ENCODE measurements at places on chromosomes 7 and 10.

DNA sequence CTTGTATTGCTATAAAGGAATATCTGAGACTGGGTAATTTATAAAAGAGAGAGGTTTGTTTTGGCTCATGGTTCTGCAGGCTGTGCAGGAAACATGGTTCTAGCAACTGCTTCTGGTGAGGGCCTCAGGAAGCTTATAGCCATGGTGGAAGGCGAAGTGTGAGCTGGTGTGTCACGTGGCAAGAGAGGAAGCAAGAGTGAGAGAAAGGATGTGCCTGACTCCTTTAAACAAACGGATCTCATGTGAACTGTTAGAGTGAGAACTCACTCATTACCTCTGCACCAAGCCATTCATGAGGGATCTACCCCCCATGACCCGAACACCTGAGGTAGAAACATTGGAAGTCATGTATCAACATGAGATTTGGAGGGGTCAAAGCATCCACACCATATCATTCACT, 7.7 kb upstream of the ITPRIP start:
- no peak for DNase-seq

DNA sequence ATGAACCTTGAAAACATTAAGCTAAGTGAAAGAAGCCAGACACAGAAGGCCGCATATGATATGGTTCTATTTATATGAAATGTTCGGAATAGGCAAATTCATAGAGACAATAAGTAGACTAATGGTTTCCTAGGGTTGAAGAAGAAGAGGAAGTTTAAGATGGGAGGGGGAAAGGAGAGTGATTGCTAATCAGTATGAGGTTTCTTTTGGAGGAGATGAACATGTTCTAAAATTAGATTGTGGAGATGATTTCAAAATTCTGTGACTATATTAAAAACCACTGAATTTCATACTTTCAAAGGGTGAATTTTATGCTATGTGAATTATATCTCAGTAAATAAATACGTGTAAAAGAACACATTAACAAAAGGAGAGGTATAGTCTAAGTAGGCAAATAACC, 176.4 kb upstream of the HPS1 start:
- DNase-seq, result no peak

DNA sequence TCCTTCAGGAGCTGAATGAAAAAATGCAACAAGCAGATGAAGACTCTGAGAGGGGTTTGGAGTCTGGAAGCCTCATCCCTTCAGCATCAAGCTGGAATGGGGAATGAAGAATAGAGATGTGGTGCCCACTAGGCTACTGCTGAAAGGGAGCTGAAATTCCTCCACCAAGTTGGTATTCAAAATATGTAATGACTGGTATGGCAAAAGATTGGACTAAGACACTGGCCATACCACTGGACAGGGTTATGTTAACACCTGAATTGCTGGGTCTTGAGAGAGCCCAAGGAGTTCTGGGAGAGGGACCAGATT, 5.4 kb downstream of the IFIT2 start:
- no peak for DNase-seq

DNA sequence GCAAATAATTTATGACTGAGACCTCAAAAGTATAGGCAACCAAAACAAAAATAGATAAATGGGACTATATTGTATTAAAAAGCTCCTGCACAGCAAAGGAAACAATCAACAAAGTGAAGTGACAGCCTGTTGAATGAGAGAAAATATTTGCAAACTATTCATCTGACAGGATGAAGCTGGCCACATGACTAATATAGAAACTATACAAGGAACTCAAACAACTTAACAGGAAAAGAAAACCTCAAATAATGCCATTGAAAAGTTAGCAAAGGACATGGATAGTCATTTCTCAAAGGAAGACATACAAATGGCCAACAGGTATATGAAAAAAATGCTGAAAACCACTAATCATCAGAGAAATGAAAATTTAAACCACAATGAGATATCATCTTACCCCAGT, 245.1 kb downstream of the STK31 start:
- peak; percentile 61 for DNase-seq

GRCh38 chr10:61559615-61560014, 103.1 kb upstream of the CABCOCO1 start:
- DNase-seq, result no peak

DNA sequence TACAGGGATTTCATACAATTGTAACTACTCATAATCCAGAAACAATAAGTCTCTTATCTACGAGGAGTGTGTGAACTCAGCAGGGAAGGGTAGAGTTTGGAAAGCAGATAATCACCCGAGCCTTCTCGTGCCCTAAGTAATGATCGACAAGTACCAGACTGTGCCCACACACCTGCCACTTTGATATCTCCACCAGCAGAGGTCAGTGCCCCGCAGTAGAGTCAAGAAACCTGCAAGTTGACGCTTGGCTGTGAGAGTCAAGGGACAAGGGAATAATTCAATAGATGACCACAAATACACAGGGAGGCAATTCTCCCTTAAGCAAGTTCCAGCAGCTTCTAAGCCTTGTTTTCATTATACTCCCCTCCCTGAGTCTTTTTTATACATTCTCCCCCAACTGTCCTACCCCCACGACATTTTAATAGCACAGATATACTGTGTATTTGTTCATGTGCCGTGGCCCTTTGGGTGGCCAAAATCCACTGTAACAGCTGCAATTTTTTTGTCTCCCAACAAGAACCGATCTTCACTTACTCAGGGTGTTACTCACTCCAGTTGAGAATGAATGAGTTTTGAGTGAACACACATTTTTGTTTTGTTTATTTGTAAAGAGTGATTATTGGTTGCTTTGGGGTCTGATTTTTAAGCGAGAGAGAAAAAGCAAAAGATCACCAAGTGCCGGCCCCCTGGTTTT, 106.9 kb upstream of the RHEB start:
- peak; percentile 19 for DNase-seq

DNA sequence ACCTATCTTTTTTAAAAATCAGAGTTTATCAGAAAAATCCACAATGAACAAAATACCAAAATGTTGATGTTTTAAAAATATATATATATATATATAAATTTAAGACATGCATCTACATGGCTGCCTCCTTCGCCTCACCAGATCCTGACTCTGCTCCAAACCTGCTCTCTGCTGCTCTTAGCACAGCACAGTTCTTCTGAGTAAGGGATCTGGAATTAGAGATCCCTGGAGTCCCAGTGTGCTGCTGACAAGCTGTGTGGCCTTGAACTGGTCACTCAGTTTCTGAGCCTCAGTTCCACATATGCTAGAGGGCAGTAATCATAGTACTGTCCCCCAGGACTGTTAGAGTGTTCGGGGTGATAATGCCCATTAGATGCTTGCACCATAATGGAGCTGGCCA, 53.1 kb upstream of the AQP1 start:
- DNase-seq, result no peak

DNA sequence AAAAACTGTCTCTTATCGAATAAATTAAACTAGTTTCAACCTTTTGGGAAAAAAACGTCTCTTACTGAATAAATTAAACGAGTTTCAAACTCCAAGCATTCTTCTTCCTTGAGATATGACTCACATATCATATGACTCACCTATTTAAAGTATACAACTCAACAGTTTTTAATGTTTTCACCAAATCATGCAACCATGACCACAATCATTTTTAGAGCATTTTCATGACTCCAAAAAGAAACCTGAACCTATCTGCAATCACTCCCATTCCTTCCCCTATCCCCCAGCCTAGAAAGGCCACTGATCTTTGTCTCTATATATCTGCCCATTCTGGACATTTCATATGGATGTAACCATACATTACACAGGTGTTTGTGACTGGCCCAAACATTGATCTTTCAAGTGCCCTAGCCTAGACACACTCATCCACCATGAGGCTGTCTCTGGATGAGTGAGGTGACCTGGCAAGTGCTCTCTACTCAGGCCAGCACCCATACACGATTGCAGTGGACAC, 115.3 kb downstream of the PIP4K2A start:
- DNase-seq, result peak; percentile 78

GRCh38 chr7:45987521-45988290, 66.6 kb upstream of the IGFBP3 start:
- DNase-seq, result no peak
